ENCODE measurements at places on chromosomes 13 and 19. TPM values are rescaled to one million over a fixed set of nuclear protein-coding genes. Genes with fewer than 3 reads are reported as not detected.

ZNF428 gene
- polyA plus RNA-seq = 18.7 TPM

DACT3 gene
- 6.9 TPM for polyA plus RNA-seq

ZNF471 gene
- 4.4 TPM for polyA plus RNA-seq

DNA sequence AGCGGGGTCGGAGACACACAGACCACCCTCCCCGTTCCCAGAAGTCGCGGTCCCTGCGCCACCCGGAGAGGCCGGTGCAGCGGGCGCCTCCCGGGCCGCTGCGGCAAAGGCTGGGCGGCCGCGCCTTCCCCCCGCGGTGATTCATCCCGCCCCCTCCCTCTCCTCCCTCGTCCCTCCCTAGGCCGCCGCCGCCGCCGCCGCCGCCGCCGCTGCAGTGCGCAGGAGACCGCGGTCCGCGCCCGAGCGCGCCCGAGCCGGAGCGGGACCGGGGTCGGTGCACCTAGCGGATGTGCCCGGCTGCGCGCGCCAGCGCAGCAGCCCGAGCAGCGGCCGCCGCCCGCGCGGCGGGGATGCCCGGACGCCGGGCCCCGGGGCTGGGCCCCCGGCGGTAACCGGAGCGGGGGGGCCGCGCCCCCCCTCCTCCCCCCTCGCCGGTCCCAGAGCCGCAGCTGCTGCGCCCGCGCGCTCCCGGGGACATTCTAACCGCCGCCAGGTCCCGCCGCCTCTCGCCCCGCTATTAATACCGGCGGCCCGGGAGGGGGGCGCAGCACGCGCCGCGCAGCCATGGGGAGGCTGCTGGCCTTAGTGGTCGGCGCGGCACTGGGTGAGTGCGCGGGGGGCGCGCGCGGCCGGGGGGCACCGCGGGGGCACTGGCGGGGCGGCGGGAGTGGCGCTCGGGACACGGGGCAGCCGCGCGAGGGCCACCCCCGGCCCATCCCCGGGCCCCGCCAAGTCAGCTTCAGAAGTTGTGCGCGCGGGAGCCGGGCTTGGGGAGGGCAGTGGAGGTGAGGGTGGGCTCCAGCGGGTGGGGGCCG, at the start of gene SCN1B:
Gene SCN1B, plus strand, starts transcription at position 214 of the 815 bp plus-strand sequence. Its CDS starts 351 bp downstream, at position 565.
- no peak for DNase-seq

GRCh38 chr19:42224940-42225717, 5.0 kb downstream of the ZNF526 start:
- no peak for DNase-seq

DNA sequence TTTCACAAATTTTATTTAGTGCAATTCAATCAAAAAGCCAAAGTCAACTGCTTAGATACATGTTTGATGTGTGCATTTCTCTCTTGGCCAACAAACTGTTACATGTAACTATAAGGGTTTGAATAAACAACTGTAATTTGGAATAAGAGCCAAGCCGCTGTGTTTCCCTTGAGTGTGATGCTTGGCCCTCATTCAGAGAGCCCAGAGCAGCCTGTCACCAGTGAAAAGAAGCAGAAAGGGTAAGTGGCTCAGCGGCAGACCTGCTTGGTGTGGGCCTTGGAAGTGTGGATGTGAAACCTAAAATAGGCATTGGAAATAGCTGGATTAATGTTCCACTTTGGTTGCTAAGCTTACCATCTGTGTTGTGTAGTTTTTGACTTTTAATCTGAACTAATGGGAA, 924.6 kb downstream of the OLFM4 start:
- no peak for DNase-seq

DNA sequence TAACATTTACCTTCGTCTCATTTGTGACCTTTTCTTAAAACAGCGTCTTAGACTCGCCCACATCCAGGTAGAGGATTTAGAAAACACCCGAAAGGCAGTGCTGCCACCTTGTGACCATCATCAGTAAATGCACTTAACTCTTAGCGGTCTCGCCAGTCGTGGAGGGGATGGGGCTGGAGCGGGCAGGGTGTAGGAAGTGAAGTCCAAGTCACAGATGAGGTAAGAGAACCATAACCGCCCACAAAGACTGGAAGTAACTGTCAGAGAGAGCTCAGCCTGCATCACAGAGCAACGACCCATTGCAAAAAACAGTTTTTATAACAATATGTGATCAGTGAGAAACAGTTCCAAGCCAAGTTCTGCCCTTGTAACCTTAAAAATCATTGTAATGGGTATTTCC, 10.7 kb upstream of the CEACAM3 start:
- DNase-seq = peak; percentile 29

DNA sequence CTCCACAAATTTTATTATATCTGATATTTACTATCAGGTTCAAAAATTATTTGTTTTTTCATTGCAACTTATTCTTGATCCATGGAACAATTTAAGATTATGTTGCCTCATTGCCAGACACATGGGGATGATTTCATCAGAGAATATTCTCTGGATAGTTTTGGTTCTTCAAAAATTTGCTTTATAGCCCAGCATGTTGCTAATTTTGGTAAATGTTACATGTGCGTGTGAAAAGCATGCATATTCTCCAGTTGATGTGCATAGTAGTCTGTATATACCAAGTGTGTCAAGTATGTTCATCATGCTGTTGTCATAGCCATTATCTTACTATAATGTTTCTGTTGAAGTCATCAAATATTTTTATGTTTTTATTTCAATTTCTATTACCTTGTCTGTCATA, 122.3 kb downstream of the RFC3 start:
- DNase-seq = no peak

Measured in AG04450 (cell line).